ENCODE measurements at places on chromosomes 2 and 18.

DNA sequence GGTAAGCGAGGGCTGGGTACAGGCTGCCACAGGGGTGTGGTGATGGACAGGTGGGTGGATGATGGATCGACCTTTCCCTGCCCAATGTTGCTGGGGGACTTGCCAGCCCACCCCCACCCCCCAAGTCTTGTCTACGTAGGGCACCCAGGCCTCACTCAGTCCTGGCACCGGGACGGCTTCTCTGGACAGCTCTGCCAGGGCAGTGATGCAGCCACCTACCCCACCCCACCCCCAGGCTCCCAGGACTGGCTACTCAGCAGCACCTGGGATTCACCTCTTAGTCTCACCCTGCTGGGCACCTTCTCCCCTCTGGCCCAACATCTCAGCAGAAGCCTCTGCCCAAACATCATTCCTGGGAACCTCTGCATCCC, 55.7 kb downstream of the ANKMY1 start:
- DNase-seq = no peak

GRCh38 chr2:239634769-239635168, 233.9 kb upstream of the HDAC4 start:
- DNase-seq = no peak

GRCh38 chr18:2112435-2113045, 458.8 kb downstream of the METTL4 start:
- no peak for DNase-seq

GRCh38 chr2:162556996-162557395, 213.1 kb downstream of the GCA start:
- no peak for DNase-seq

DNA sequence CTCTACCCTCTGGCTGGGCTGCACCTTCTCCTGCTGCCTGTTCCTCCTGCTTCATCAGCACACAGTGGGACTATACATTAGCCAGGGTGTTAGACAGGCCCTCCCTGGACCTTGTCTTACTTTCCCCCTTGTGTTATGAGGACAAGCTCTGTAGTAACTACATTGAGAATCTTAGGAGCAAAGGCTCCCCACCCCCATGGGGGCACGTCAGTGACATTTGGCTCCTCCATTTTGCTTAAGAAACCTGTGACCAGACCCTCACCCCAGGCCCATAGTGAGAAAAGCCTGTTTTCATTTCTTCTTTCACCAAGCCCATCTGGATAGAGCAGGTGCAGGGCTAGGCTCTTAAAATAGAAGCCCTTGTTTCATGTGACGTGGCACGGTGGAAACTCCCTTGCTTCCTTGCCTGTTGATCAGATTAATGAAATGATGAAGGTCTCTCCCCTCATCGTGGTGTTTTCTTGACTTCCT, 146.7 kb downstream of the RPIA start:
- DNase-seq = no peak

Data from skeletal muscle cell (primary cell).